GM18507 (cell line): ENCODE measurements at places on chromosomes 7 and 10.

GRCh38 chr10:54131833-54132232 lies 669.2 kb downstream of the PCDH15 start:
- no peak for DNase-seq

GRCh38 chr7:137937202-137937560 lies 64.7 kb downstream of the CREB3L2 start:
- DNase-seq, result no peak

- DNase-seq, result no peak
These were observed 6.9 kb downstream of the MYOZ1 start for GRCh38 chr10:73634421-73634820.

GRCh38 chr7:82406937-82407336 lies 36.6 kb downstream of the CACNA2D1 start:
- no peak for DNase-seq

DNA sequence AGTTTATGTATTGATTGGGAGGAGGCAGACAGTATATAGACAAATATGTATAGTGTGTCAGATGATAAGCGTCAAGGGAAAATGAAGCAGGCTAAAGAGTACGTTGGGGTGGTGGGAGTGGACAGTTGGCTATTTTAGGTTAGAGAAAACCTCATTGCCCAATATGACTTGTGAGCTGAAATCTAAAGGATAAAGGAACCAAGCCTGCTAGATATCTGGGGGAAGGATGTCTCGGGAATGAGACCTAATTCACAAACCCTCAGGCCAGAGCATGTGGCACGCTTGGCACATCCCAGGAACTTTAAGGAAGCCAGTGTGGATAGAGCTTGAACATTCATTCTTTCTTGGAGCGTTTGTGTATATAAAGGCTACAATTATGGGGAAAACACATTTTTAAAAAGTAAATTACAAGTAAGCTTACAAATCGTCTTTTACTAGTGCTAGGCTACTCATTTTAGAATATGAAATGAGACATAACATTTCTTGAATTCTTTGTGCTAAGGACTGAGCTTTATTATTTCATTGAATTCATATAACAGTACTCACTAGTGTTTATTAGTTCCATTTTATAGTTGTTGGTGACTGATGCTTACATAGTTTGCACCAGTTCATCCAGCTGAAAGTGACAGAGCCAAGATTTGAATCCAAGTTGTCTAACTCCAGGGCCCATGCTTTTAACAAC lies 9.7 kb downstream of the FHIP2A start:
- DNase-seq, result no peak

GRCh38 chr10:24958721-24959381 lies 6.4 kb upstream of the PRTFDC1 start:
- no peak for DNase-seq

- no peak for DNase-seq
These were observed 53.4 kb downstream of the EPC1 start for GRCh38 chr10:32293581-32293980.

DNA sequence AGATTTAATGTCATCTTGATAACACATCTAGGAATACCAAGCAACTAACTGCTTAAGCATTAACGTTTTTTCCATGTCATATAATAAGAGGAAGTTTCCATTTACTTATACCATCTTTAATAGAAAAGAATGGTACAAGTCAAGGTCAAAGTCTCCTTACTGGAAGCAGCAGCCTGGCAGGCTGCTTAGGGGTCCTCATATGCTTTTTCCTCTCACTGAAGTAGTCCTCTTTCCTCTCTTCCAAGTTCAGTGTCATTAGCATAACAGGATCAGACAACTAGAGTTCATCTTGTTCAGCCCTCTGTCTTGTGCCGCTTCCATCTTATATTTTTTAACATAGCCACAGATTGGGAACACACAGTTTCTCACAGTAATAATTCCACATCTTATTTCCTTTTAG lies 405.7 kb downstream of the GFRA1 start:
- no peak for DNase-seq

GRCh38 chr7:3238525-3239210 lies 62.4 kb upstream of the SDK1 start:
- DNase-seq, result no peak

GRCh38 chr10:57260175-57260574 lies 899.1 kb upstream of the ZWINT start:
- no peak for DNase-seq

DNA sequence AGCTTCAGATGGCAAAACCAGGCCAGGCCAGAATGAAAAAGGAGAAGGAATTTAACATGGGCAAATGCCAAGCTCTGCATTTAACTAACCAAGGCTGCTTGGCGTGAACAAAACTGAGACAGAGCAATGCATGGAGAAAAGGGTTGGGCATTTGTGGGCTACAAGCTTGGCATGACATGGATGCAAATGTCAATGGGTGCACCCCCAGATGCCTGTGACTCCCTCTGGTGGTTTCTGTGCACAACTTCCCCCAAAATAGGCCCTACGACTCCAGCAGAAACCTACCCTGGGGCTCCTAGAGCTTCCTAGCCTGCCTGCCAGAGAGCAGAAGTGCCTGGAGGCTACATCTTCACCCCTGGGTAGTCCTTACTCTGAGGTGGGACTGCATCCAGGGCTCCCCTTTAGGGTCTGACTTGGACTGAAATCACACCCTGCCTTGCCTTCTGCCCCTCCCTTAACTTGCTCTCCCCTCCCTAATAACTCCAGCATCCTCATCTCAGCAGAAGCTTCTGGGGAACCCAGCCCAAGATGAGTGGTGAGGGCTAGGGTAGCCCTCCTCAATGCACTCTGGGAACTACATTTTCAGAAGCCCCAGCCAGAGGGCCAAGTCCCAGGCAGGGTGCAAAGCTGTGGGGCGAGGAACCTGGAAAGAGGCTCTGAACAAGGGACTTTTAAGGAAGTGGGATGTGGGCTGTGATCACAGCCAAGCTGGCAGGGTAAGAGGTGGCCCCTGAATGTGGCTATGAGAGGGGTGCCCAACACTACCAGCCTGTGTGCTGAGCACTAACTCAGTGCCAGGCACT lies 11.3 kb downstream of the GPRIN2 start:
- DNase-seq, result no peak

GRCh38 chr7:47153576-47153975 lies 428.3 kb downstream of the TNS3 start:
- DNase-seq, result no peak

DNA sequence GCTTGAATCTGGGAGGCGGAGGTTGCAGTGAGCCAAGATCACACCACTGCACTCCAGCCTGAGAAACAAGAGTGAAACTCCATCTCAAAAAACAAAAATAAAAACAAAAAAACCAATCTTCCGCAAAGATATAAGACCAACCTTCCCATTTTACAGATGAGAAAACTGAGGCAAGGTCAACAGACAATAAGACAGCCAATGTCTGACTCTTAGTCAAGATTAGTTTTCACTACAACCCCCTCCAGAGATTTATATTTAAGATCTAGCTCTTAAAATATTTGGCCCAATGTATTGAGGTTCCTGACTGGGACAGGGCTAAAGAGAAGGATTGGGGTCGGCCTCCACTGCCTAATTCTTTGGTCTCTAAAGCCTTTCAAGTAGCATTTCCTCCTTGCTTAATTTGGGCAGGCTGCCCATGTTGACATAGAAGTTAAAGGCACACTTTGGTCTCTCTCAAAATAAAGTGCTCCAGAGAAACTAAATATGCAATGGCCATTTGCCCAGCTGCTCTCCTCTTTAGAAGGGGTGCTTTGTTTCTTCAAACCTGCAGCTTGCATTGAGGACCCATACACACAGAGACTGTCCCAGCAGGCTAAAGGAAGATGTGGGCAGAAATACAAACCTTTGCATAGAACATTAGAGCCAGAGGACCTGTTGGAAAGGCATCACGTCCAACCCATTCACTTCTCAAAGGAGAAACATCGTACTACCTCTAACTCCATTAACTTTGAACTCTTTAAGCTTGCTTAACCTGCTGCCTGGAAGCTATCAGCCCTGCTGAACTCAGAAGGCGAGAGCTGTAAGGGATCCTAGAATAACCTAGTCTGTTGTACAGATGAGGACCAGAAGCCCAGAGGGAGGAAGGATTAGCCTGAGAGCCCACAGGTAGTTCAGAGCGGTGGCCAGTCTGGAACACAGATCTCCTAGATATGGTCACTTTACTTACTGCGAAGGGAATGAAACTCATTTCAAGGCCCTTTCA lies 3.9 kb downstream of the TECTB start:
- DNase-seq, result no peak

GRCh38 chr10:63421591-63421990 lies 44.2 kb downstream of the JMJD1C start:
- peak; percentile 26 for DNase-seq

DNA sequence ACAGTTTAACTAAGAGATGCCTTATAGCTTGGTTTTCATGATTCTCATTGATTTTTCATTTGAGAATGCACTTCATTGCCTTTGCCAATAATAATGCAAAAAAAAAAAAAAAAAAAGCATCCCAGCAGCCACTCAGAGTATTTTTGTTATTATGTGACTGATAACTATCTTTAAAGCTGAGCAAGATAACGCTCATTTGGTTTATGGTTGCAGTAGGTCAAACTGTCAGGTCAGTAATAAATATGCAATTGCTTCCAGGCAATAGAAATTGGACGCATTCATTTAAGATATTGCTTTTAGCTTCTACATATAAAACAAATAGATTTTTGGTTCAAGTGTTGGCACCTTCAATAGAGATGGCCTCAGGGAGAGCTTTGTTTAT lies 215.1 kb downstream of the PRPF18 start:
- no peak for DNase-seq

DNA sequence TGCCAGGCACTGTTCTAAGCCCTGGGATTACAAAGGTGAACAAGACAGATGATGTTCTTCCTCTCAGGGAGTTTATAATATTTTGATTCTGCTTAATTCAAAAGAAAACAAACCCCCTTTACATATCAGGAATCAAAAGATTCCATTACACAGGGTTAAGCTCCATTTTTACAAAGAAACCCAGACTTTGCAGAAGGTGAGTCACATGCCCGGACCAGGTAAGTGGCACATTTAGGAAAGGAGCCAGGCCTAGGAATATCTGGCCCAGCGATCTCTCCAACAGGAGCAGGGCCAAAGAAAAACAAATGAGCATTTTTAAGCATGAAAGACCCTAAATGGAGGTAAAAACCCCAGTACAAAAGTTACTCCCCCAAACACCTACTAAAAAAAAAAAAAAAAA lies 1.1 kb downstream of the STN1 start:
- DNase-seq, result no peak

- DNase-seq, result no peak
These were observed 71.4 kb upstream of the DYNC1I1 start for GRCh38 chr7:95700917-95701316.

- no peak for DNase-seq
These were observed 370.2 kb downstream of the NRG3 start for GRCh38 chr10:82245157-82245556.

DNA sequence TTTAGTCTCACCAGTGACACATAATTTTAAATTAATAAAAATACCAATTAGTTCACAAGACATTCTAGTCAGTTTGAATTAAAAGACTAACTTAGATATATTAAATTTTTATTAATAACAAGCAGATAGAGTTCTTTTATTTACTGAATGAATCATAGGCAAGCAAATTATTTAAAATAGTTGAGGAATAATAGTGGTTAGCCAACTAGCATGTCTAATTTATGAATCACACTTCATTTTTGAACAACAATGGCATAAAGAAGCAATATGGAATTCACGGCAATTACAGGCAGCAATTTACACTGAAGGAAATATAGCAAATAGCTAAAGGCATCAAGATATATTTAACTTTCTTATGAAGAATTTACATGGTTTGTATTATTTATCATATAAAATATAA lies 187.0 kb upstream of the SLC26A5 start:
- no peak for DNase-seq

GRCh38 chr7:95481271-95482165 lies 4.2 kb upstream of the ASB4 start:
- DNase-seq, result no peak

DNA sequence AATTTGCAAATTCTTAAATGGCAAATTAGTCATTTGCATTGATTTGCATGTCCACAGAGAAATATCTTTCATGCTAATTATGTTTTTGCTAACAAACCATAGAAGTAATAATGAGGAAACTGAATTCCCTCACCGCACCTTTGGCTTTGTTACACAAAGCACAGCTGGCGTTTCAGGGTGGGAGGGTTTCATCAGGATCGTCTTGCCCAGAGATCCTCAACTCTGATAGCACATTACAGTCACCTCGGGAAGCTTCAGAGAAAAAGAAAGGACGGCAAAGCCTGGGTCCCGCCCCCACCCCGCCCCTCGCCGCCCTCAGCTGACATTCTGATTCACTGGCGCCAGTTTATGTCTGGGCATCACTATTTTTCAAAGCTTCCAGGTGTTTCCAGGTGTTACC lies 119.4 kb downstream of the PTPRN2 start:
- DNase-seq, result no peak

DNA sequence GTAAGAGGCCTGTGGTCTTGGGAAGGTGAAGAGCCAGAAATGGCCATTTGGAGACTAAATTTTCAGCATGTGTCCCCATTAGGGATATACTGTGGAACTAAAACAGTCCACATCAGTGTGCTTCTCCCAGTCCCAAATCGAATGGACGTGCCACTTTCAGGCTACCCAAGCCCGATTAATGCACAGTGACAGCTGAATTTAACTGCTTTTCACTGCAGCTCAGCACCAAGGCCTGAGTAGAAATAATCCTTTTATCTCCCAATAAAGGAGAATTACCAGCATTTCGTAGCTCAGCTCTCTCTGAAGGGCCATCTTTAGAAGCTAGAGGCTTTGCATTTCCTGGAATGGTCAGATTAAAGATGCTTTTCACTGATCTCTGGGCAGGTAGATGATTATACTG lies 183.3 kb downstream of the NPSR1 start:
- no peak for DNase-seq

DNA sequence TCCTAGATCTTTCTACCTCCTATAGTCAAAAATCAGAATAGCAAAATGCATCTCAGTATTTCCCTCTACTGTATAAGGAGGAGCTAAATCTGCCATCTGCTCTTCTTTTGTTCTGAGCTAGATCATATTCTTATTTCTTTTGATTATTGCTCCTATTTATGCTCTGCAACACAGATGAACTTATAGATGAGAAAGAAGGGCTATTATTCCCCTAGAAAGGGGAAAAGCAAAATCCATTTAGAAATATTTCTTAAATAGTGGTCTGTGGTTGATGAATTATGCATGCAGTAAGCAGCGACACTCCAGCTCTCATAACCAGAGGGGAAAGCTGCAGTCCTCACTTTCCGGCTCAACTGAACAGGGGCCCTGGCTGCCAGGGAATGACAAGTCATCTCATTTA lies 207.3 kb upstream of the SORCS1 start:
- no peak for DNase-seq

GRCh38 chr7:81482600-81483186 lies 287.2 kb downstream of the HGF start:
- DNase-seq, result no peak

DNA sequence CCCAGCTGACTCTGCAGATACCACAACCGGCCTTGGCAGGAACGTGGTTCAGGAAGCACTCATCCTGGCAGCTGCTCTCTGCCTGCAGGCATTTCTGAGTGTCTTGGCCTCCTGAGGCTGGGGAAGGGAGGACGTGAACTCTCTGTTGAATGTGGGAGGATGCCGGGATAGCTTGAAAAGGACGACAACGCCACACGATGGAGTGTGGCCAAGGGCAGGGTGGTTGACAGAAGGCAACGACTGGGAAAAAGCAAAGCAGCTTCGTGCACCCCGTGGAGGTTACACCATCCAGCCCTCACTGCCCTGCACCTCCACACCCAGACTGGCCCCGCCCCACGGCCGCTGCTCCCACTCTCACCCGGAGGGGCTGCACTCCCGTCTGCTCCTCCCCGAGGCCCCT lies 466.1 kb upstream of the FOXK1 start:
- no peak for DNase-seq

GRCh38 chr7:101164071-101164840 lies 1.1 kb downstream of the VGF start:
- no peak for DNase-seq
